ENCODE measurements at places on chromosomes 12 and 14. TPM values are rescaled to one million over a fixed set of nuclear protein-coding genes. Genes with fewer than 3 reads are reported as not detected.

RNASE4 gene
- 14.7 TPM for total RNA-seq

ESRRB gene
- total RNA-seq = not detected

SLC10A1 gene
- not detected for total RNA-seq

IL26 gene
- not detected for total RNA-seq

SERPINA4 gene
- total RNA-seq = not detected

DNA sequence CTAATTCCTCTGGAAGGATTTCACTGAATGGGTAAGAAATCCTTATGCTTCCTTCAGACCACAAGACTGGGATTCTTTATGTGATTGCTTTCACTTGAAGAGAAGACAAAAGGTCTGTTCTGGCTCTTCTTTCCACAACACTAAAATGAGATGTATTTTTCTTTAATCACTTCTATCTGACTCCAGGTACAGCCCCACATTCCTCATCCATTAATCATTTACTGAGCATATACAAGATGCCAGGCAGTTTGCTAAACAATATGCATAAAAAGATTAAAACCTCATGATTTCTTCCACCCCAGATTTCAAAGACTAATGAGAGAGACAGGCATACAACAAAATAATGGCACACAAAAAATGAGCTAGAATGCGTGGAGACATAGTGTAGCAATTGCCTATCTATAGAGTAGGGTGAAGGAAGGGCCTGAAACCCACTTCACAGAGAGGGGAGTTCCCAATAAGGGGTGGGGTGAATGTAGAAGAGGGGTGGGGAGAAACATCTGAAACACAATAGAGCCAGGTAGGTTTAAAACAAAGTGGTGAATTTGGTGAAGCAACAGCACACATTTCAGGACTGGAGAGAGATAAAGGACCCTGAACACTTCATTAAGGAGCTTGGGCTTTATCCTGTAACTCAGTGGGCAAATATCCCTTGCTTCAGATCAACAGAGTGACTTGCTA is 65.1 kb upstream of the PRB2 start:
- no peak for DNase-seq

- no peak for DNase-seq
These were observed 5.9 kb upstream of the EID3 start for GRCh38 chr12:104297477-104298113.

SYNDIG1L gene
- total RNA-seq = not detected

PDE3A gene
- total RNA-seq = 8.9 TPM

GRCh38 chr14:76953311-76953945 is 75.1 kb downstream of the IRF2BPL start:
- DNase-seq = peak; percentile 86

DNA sequence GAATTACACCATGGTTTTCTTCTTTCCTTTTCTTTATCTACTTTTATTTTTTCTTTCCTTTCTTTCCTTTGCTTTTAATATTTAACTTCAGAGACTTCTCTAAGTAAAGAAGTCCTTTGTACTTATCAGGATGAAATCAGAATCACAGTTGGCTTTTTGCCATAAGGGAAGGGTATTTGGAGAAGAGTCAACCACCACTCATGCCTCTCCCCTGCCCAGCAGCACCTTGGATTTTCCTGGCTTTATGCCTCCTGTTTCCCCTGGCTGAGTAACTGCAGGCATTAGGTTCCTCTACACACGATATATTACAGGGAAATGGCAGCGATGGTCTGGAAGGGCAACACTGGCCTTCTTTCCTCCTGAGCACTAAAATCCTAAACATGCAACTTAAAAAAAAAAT is 266.4 kb upstream of the CAND1 start:
- DNase-seq = no peak

- DNase-seq = no peak
These were observed 51.0 kb downstream of the RTN1 start for GRCh38 chr14:59819446-59820088.

RIPK3 gene
- not detected for total RNA-seq

- no peak for DNase-seq
These were observed 191.7 kb upstream of the GSC start for GRCh38 chr14:94961386-94962165.

GRCh38 chr14:100677554-100678468 is 48.9 kb upstream of the DLK1 start:
- DNase-seq = peak; percentile 73

DNA sequence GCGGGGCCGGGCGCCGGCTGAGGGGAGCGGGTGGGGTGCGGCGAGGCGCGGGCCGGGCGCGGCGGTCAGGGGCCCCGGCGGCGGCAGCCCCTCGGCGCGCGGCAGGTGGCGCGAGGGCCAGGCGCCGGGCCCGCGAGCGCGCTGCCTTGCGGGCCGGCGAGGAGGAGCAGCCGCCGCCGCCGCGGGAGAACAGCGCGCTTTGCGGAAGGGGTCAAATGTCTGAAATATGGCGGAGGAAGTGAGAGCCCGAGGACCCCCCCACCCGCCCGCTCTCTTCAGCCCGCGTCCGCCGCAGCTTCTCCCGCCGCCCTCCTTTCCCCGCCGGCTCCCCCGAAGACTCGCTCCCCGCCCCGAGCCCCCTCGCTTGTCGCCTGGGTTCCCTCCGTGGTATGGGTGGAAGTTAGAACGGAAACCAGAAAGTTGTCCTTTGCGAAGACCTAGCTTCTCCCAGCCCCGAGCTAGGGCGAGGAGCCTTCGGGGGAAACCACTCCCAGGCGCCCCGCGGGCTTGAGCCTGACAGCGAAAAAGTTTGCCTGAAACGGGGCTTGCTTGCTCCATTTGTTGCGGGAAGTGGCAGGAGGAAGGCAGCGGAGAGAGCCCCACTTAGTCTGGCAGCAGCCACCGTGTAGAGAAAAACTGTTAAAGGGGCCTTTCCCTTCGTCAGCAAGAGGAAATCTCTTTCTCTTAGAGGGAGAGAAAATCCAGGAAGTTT is 551 bp downstream of the RAP1B start:
- DNase-seq = peak; percentile 20

DDX51 gene
- total RNA-seq = 3.9 TPM

KRT6C gene
- not detected for total RNA-seq

WNT5B gene
- total RNA-seq = 3.8 TPM

DNA sequence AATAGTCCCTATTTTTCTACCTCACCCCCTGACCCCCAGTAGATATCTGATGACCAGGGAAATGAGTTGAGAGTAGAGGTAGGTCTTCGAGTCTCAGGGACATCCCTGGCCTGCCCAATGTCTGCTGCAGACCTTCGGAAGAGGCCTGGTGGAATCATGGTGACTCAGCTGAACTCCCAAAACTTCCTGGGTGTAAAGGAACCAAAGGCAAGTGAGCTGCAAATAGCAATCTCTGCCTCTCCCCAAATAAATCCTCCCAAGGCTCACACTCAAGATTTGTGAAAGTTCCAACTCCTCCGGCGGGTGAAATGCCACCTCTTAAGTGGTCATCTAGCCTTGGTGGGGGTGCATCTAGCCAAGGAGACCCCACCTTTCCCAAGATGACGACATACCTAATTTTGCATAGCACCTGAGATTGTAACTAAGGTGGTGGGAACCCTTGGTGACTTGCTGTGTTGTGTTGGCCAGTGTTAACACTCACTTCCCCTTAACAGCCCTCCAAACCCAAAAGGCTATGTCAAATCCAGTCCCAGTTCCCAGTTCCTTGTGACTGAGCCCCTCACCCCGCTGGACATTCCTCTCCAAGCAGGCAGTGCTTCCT is 6.3 kb downstream of the ZFP36L1 start:
- peak; percentile 47 for DNase-seq

SLC7A7 gene
- 13.9 TPM for total RNA-seq

GRCh38 chr12:104183443-104183842 is 32.1 kb upstream of the TXNRD1 start:
- DNase-seq = no peak

RFX4 gene
- not detected for total RNA-seq

GRCh38 chr14:78164226-78164853 is 5.8 kb upstream of the NRXN3 start:
- DNase-seq = no peak

DNA sequence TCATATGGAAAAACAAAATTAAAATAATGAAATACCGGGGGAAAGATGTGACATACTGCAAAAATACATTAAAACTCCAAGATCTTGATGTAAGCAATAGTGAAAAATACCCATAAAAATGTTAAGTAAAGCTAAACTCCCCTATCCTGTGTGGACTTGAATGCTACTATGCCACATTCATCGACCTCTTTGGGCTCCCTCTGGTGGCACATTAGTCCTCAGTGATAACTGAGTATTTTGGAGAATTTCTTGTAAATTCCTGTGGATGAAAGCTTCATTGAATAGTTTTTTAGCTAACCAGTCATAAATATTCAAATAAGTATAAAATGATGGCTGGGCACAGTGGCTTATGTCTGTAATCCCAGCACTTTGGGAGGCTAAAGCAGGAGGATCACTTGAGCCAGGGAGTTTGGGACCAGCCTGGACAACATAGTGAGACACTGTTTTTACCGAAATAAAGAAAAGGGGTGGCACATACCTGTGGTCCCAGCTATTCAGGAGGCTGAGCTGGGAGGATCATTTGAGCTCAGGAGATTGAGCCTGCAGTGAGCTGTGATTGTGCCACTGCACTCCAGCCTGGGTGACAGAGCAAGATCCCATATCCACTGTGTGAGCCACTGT is 42.4 kb upstream of the SGPP1 start:
- peak; percentile 33 for DNase-seq

GRCh38 chr12:77847060-77847541 is 16.4 kb downstream of the NAV3 start:
- peak; percentile 24 for DNase-seq

- no peak for DNase-seq
These were observed 353.9 kb downstream of the PCNX1 start for GRCh38 chr14:71261206-71261605.

MED6 gene
- total RNA-seq = 48.6 TPM

- no peak for DNase-seq
These were observed 344.6 kb downstream of the C12orf75 start for GRCh38 chr12:105674871-105675699.

DNA sequence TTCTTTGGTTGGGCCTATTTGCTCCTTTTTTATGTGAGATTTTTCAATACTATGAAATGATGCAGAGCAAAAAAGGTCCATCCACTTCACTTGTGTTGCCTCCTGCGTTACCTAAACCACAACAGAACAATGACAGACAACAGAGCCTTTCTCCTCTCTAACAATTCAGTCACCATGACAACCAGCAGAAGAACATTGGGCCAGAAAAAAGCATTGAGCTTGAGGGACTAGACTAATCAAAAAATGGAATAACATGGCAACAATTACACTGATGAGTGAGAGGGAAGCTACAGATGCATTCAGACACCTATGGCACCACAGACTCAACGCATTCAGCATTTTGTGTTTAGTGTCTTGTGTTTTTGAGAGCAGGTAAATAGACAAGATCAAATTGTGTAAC is 44.6 kb upstream of the PTCSC3 start:
- no peak for DNase-seq

GPRC5D gene
- total RNA-seq = not detected

DNA sequence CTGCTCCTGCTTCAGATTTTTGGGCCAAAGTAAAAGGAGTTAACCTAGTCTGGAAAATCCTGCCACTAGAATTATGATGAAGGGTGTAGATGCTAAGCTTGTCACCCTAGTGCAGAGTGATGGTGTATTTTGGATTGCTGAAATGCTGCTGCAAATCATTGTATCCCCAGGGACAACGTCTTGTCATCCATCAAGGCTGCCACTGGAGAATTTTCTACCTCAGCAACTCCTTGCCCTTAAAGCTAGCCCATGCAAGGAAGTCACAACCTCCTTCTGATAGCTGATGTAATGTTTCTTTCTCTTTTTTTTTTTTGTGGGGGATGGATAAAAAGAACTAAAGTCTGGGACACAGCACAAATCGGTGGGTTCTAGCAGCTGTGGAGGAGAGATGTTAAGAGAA is 139.4 kb upstream of the FRMD6 start:
- DNase-seq = no peak

- no peak for DNase-seq
These were observed 36.4 kb downstream of the CPNE8 start for GRCh38 chr12:38869036-38869435.

GRCh38 chr12:2101771-2102170 is 49.0 kb downstream of the CACNA1C start:
- DNase-seq = no peak

ACOT6 gene
- total RNA-seq = not detected

DNA sequence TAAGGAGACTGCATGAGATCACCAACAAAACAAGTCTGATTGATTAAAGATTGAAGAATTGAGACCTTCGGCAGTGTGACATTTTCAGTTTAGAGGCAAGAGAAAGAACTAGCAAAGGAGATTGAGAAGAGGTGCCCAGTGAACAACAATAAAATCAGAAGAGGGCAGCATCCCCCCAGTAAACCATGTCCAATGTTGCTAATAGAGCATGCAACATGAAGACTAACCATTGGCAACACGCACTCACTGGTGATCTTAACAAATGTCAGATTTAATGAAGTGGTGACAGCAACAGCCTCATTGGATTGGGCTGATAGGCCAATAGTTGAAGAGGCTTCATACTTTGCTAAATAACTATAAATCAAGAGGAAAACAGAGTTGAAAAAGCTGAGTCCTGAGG is 20.7 kb upstream of the TAS2R14 start:
- DNase-seq = no peak

DNA sequence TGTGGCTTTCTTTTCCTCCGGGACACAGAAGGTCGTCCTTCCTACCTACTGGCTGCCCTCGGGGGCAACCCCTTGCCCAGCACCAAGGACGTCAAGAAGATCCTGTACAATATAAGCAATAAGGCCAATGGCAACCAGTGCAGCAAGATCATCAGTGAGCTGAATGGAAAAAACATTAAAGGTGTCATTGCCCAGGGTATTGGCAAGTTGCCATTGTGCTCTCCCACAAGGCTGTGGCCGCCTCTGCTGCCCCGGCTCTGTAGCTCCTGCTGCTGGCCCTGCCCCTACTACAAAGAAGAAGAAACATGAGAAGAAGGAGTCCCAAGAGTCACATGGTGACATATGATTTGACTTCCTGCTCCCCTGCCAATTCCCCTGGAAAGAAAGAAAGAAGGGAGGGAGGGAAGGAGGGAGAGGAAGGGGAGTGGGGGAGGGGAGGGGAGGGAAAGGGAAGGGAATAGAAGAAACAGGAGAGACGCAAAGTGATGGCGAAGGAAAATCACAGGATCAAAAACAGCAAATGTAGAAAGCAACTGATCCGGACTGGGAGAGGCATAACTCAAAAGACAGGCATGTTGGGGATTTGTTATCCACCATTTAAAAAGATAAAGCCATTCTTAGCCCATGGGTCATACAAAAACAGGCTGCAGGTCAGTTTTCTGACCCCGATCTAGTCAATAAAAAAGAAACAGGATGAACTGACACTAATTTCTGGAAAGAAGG is 61.3 kb upstream of the RESF1 start:
- peak; percentile 92 for DNase-seq

RASSF9 gene
- total RNA-seq = 0.23 TPM

DNA sequence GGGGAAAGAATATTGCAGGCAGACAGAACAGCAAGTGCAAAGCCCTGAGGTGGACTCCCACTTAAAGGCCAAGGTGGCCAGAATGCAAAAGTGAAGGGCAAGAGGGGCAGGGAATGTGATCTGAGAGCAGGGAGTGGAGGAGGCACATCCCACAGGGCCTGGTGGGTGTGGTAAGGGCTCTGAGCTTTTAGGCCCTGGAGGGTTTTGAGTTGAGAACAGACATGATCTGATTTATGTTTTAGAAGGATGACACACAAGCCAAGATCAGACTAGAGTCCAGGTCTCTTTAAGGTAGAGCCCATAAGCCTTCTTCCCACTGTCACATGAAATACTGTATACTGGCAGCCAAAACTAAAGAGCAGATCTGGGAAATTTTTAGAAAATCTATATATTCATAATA is 162.5 kb downstream of the SLC38A4 start:
- DNase-seq = no peak

OTX2 gene
- not detected for total RNA-seq

- no peak for DNase-seq
These were observed 76.0 kb downstream of the KCNK13 start for GRCh38 chr14:90137807-90138206.
